ENCODE measurements at places on chromosomes 4 and X. TPM values are rescaled to one million over a fixed set of nuclear protein-coding genes. Genes with fewer than 3 reads are reported as not detected.

The CENPVL2 gene
- not detected for total RNA-seq

The ADGRG2 gene
- total RNA-seq = under 0.01 TPM

The VEGFD gene
- 0.11 TPM for total RNA-seq

The TASL gene
- not detected for total RNA-seq

The CTAG2 gene
- total RNA-seq = not detected

The SCOC gene
- 42.3 TPM for total RNA-seq

The ARSJ gene
- total RNA-seq = 10.1 TPM

The ZNF711 gene
- 10.3 TPM for total RNA-seq

The TNMD gene
- not detected for total RNA-seq

The NALF2 gene
- total RNA-seq = 0.17 TPM

The PF4V1 gene
- not detected for total RNA-seq

The LIMCH1 gene
- total RNA-seq = 29.8 TPM

The MAGEA10 gene
- total RNA-seq = not detected

The PNMA5 gene
- total RNA-seq = not detected

The GPR78 gene
- not detected for total RNA-seq

The PAGE3 gene
- total RNA-seq = not detected

The FAM156A gene
- total RNA-seq = 7.0 TPM

The DGAT2L6 gene
- not detected for total RNA-seq

The SLC38A5 gene
- 1.0 TPM for total RNA-seq

The PIR gene
- 71.6 TPM for total RNA-seq

The UNC5C gene
- not detected for total RNA-seq
